Hepatic stellate cell (primary cell): ENCODE measurements at places on chromosomes 7 and 10.
A peak's percentile ranks its signal among the peaks of the same experiment; 100 is the strongest.

DNA sequence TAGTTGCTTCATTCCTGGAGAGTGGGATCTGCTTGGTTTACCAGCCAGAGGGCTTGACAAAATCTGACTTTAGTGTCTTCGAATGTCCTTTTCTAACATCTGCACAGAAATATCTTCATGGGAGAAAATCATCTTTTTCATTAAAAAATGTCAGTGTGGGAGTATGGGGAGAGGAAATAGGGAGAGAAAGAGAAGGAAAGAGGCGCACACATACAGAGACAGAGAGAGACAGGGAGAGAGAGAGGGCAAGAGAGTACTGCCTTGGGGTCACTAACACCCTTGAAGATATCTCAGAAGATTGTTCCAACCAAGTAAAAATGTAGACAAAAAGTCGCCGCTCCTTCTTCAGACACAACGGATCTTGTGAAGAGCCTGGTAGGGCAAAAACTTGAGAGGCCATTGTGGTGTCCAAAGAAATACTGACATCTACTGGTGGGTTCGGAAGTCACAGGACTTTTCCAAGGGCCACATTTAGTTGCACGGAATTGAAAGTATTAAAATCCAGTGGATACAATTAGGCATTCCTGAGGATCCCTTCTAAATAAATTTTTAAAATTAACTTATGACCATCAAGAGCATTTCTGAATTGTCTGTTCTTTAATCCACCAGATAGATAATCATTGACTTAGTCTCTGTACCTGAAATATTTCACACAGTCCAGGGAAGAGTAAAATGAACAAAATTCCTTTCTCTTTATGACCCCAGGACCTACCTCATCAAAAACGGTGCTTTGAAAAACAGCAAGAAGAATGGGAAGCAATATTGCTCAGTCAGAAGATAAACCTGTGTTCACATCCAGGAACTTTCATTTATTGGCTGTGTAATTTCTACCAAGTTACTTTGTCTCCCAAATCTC lies 29.7 kb downstream of the VIM start:
- peak; percentile 50 for DNase-seq

- DNase-seq, result no peak
Observed at GRCh38 chr7:134943785-134944400, 42.4 kb upstream of the AGBL3 start.

- DNase-seq, result no peak
Observed at GRCh38 chr7:122402235-122402634, 97.7 kb upstream of the FEZF1 start.

- peak; percentile 50 for DNase-seq
Observed at GRCh38 chr7:31735991-31736982, 49.3 kb downstream of the PPP1R17 start.

DNA sequence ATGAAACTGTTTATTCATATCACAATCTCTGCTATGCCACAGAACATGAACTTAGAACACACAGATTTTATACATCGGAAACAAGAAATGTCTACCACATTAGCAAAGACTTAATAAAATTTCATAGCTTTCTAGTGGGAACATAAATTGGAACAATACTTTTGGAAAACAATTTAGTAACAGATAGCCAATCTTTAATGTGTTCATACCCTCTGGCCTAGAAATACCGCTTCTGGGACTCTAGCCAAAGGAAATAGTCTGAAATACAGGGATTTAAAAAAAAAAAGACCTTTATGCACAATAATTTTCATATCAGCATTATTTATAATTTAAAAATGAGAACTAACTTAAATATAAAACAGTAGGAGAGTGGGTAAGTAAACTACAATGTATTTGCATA lies 168.5 kb downstream of the PLXNA4 start:
- DNase-seq, result no peak

DNA sequence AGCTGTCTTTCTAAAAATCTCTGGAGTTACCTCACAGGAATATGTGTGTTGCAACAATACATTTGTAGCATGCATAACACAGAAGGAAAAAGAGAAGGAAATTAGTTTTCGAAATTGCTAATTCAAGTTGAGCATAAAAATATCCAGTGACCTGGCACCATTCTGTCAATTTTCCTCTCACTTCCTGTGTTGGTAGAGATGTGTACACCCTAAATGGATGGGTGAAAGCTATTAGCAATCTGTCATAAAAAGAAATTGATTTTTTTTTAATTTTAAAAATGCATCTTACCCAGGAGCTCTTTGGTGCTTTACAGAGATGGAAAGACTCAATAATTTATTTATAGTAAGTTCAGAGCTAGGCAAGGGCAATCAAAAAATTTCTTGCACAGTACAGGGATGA lies 333.3 kb upstream of the TMEM229A start:
- DNase-seq, result no peak

DNA sequence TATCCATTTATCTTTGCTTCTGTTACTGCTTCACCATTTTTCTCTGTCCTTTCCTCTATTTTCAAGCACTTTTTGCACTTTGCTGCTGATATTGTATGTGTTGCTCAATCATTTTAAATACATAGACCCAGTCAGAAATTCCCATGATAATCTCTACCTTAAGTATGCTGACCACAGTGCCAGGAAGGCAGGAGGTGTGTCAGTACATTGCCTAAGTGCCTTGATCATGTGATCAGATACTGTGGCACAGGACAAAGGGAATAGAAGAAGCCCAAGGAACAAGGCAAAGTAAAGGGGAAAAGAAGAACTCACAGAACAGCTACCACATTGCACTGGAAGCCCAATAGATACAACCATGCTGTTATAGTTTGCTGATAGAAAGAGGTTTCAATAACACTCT lies 53.7 kb upstream of the CD36 start:
- DNase-seq, result no peak

DNA sequence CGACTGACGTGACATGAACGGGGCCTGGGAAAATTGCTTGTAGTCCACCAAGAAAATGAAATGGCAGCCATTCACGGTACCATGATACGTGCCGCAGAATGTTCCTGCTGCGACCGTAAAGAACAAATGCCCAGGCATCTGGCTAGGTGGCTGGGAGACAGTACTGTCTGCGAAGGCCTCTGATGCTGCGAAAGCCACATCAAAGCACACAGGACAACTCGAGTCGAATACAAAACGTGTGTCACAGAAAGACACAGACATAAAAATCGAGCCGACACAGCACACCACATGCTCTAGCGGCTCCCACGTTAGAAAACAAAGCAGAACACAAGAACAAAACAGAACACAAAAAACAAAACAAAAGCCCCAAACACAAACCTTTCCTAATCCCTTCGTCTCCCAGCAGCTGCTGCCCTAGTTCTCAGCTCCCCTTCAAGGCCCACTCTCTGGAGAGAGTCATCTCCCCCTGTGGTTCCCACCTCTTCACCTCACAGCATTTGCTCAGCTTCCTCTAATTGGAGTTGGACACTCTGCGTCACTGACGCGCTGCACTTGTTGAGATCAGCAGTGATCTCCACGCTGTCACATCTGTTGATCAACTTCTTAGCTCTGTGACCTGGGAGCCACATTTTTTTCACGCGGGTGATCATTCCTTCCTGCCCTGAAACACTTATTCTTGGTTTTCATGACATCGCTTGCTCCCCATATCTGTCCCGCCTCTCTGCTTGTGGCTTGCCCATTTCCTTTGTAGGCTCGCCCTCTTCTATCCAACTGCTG lies 112.2 kb downstream of the CLEC2L start:
- no peak for DNase-seq

DNA sequence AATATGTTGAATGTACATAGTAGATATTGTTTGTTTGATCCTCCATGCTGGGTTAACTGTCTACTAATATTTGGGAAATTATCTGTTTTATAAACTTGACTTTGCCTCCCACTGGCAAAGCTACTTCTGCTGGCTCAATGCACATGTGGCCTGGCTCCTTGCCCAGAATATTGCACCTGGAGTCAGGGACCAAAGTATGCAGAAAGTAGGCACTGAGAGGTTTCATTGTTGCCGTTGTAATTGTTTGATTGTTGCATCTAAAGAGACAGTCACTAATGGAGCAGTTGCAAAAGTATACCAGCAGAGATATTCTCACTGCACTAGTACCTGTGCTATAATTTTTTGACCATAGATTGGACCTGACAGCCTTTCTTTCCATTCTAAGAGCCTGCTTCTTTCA lies 137.8 kb upstream of the CNTNAP2 start:
- no peak for DNase-seq

DNA sequence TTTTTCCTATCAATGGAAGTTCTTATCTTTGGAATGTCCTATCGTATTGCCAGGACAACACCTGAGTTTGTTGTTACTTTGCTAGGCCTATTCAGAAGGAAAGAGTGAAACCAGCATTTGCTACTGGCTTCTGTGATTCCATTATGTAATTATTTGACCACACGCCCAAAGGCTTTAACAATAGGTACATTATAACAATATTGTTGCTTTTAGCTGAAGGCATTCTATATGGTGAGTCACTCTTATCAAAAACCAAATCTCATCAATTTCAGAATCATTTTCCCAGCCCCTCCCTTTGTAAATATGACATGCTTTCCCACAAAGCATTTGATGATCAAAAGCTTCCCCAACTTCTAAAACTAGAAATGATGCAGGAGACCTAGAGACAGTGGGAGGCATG lies 294.4 kb upstream of the NEBL start:
- DNase-seq, result no peak

DNA sequence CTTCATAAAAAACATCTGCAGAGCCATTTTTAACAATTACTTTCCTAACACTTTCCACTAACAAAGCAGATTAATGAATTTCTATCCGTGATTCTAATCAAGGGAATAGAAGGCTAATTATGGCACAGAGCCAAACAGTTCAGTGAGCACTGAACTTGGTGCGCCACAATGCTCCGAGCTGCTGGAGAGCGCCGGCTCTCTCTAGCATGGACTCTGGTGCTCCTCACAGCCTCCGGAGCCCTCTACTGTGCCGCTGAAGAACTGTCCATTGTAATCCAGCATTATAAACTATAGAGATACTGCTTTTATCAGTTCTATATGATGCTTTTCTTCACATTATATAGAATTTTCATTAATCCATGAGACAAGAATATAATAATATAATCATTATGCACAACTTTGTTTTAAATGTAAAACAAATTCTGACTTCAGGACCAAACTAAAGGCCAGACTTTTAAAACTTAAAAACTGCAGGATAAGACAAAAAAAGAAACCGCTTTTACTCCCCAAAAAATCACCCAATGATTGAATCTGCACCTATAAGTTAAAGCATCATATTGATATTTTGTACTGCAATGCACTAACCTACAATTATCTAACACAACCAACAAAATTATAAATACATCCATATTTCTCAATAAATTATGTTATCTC lies 123.6 kb downstream of the RNF32 start:
- DNase-seq, result peak; percentile 52

GRCh38 chr10:61529208-61529607 lies 76.0 kb upstream of the TMEM26 start:
- no peak for DNase-seq

- DNase-seq, result no peak
Observed at GRCh38 chr7:70353946-70354335, 755.7 kb downstream of the AUTS2 start.
